ENCODE measurements at places on chromosomes 6 and 20. TPM values are rescaled to one million over a fixed set of nuclear protein-coding genes. Genes with fewer than 3 reads are reported as not detected.

GRCh38 chr6:138588805-138589434, 89.6 kb upstream of the NHSL1 start:
- DNase-seq: no peak

GRCh38 chr20:44069203-44070011, 117.6 kb downstream of the JPH2 start:
- DNase-seq: no peak

The SLC17A2 gene
- not detected for total RNA-seq

The SHLD1 gene
- 3.2 TPM for total RNA-seq

- DNase-seq: no peak
These were observed 789 bp downstream of the PHACTR1 start for GRCh38 chr6:12717356-12717755.

GRCh38 chr6:13304580-13305260, 23.6 kb downstream of the TBC1D7 start:
- no peak for DNase-seq

GRCh38 chr6:43677759-43678158, 9.8 kb downstream of the MRPS18A start:
- DNase-seq: no peak

DNA sequence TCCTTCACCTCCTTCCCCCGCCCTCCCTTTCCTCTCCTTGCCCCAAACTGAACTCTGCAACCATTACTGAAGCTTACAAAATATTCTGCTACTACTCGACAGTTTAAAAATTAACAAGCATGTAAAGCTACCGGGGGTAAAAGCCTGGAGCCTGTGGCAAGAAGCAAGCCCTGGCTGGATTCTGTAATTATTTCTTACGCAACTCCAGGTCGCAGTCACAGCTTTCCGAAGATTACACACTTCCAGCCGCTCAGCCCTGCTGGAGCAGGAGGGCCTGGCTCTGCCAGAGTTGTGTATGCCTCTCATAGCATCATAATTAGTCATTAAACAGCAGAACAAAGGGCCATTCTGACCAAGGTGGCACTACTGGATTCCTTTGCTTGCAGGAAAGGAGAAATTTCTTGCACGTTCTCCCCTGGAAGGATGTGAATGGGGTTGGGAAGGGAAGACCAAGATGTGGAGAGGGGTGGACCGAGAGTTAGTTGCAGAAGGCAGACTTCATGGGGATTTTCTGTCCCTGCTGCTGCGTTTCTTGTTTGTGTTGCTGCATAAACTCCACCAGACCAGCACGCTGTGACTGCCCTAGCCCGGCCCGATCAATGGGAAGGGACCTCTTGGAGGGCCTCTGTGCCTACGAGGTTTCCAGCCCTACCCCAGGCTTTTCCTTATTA, 23.6 kb downstream of the FOXQ1 start:
- no peak for DNase-seq

DNA sequence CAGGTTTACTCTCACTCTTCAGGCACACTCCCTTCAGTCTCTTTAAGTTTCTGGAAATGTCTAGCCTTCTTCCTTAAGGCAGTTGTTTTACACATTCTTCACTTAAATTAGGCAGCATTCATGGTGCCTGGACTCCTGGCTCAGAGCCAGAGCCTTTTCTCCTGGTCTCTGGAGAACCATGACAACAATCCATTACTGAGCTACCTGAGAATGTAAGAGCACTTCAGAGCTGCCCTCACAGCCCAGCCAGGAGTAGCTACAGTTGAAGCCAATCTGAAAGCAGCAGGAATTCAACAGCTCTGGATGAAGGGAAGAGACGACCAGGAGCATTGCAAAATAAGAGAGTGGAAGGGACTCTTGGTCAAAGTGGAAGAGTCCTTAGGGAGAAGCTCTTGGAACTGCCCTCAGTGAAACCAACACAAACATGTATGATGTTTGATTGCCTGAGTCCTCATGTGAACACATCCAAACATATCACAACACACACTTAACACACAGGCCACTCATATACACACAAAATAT, 416.8 kb upstream of the SPTLC3 start:
- DNase-seq: no peak

- no peak for DNase-seq
These were observed 1.3 kb upstream of the LIME1 start for GRCh38 chr20:63734946-63735858.

- no peak for DNase-seq
These were observed 16.2 kb downstream of the LATS1 start for GRCh38 chr6:149701714-149702113.

All from omental fat pad (tissue), 4 donors.